Testis (tissue), 5 donors: ENCODE measurements at places on chromosomes 16 and 17. TPM values are rescaled to one million over a fixed set of nuclear protein-coding genes. Genes with fewer than 3 reads are reported as not detected.

- no peaks in the 10 kb centered on the region for H3K36me3 ChIP-seq
- DNase-seq = no peak
- no peak overlapping the region for H3K27ac ChIP-seq
- H3K27me3 ChIP-seq = no peaks in the 10 kb centered on the region
- no peak overlapping the region for H3K4me3 ChIP-seq
These were observed 7.5 kb upstream of the CCL1 start for GRCh38 chr17:34370376-34370996.

VAT1L gene
- total RNA-seq = 4.2 TPM

DNA sequence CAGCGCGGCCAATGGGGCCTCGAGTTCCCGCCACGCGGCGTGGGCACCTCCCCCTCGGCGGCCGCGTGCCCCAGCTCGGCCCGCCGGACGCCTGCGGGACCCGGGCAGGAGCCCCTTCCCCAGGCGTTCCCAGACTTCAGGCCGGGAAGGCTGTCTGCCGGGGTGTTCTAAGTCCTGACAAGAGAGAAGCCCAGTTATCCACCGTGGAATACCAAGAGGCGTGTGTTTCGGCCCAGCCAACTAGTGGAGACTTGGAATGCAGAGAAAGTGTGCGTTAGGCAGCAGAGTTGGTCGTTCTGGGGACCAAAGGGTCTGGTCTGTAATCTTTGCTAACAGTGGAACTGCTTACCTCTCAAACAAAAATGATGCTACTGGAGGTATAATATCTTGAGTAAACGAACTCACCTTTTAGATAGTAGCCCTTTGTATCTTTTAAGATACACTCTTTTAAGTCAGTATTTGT, 251 bp upstream of the HSF5 start:
- H3K27ac ChIP-seq = peak overlapping the region; percentile 80
- H3K4me1 ChIP-seq = peaks cover 21% of the 10 kb centered on the region
- no peak for DNase-seq
- H3K36me3 ChIP-seq = no peaks in the 10 kb centered on the region
- no peaks in the 10 kb centered on the region for H3K27me3 ChIP-seq
- peak overlapping the region; percentile 55 for H3K4me3 ChIP-seq

DNA sequence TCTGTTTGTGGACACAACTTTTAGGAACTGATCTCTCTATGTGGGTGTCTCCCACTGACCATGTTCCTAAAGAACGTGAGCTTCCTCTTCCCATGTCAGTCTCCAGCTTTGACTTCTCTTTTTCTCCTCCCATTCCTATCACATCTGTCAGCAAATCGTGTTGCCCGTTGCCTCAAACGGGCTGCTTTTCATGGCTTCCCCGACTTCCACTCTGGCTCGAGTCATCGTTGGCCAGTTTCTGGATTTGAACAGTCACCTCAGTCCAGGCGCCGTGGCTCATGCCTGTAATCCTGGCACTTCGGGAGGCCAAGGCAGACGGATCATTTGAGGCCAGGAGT, 5.4 kb downstream of the ABCC1 start:
- H3K27me3 ChIP-seq = no peaks in the 10 kb centered on the region
- no peak overlapping the region for H3K4me3 ChIP-seq
- DNase-seq = no peak
- no peak overlapping the region for H3K27ac ChIP-seq

DNA sequence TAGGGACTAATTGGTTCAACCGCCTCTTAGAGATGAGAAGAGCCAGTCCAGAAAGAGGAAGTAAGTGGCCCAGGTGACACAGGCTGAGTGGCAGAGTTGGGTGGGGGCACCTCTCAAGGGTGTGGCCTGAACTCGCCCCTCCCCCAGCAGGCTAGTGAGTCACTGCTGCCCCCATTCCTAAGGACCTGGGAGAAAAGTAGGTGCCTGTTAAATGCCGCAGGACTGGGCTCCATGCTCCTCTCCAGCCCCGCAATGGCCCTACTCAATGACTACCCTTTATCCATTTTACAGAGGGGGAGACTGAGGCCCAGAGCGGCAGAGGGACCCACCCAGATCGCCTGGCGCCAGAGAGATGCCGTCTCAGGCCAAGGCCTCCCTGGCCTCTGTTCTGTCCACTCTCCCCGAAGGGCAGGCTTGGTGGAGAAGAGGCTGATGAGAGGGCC, 8.1 kb downstream of the TMEM235 start:
- no peaks in the 10 kb centered on the region for H3K27me3 ChIP-seq
- no peaks in the 10 kb centered on the region for H3K36me3 ChIP-seq
- no peak overlapping the region for H3K4me3 ChIP-seq
- no peak for DNase-seq

CDH5 gene
- total RNA-seq = 40.6 TPM

TRIM72 gene
- 0.55 TPM for total RNA-seq

DNA sequence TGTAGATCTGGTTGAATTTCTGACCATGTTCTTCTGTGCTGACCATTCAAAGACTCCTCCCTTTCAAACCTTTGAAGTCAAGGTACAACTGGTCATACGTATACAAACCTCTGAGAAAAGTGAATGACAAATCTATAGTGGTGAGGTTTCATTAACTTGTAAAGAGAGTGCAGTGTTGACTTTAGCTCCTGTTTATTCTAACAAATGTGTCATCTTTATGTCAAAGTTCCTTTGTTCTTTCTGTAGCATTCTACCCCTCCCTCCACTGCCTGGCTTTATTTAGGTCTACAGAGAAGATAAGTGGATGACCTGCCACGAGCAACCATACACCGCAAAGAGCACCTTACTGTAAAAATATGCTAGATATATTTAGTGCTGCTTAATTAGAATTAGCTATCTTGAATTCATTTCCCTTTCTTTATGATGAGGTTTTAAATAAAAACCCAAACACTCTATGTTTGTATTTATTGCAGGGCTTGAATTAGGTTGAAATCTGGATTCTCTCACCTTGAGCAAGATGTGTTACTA, 520.0 kb upstream of the CDH11 start:
- no peak for DNase-seq
- H3K27ac ChIP-seq = no peak overlapping the region
- H3K4me1 ChIP-seq = no peaks in the 10 kb centered on the region
- H3K36me3 ChIP-seq = no peaks in the 10 kb centered on the region

KRT28 gene
- total RNA-seq = 0.87 TPM

GRCh38 chr17:27481327-27481726, 25.1 kb downstream of the KSR1 start:
- no peak overlapping the region for H3K4me3 ChIP-seq
- H3K27ac ChIP-seq = no peak overlapping the region
- no peak for DNase-seq
- no peaks in the 10 kb centered on the region for H3K36me3 ChIP-seq

GRCh38 chr17:41419716-41420115, 4.7 kb downstream of the KRT37 start:
- no peaks in the 10 kb centered on the region for H3K27me3 ChIP-seq
- peaks cover 35% of the 10 kb centered on the region for H3K4me1 ChIP-seq
- DNase-seq = no peak
- H3K4me3 ChIP-seq = no peak overlapping the region
